ENCODE measurements at places on chromosomes 7 and 10.

DNA sequence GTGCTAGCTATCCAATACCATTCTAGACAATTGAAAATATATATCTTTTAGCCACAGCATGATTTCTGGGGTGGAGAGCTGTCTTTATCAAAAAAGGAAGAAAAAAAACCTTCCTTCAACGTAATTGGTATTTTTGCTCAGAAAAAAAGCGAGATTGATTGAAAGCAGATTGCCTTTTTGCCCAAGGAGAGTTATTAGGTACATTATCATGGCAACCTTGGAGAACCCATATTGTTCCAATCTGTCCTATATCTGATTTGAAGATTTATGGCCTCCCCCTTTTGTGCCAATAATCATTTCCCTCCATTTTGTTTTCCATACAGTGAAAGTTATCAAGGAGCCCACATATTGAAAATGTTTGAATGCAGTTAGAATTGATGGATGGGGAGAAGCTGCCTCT lies 544.5 kb downstream of the KCNMA1 start:
- DNase-seq: no peak

DNA sequence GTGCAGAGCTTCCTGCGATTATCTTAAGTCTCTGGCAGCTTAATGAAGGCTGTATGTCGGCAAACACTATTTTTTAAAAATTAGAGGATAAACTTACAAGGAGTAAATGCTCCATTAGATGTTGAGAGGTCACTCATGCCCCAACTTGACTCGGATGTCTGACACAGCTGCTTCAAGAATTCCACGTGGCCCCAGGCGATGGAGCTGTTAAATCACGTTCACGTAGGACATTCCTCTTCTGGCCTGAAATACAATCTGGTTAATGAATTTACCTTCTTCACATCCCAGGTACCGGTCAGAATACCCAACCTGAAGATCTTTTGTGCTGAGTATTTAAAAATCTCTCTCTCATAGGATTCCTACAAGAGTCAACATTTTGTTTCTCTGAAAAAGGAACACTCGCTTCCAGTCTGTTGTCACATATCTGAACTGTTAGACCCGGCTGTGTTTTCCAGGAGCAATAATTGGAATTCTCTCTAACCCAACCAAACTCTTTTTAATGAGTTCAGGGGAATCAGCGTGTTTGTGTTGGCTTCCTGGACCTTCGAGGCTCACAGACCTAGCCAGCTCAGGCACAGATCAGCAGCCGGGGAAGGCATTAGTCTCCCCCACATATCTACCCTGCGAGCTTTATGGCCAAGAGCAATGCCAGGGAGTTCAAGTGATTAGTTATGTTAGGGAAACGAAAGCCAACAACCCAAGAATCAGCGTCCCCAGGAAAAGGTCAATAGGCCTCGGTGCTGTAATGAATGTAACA lies 284.9 kb downstream of the FGFR2 start:
- DNase-seq: no peak

- DNase-seq: no peak
Measured at GRCh38 chr10:95628786-95629185, 27.7 kb downstream of the ALDH18A1 start.

- DNase-seq: no peak
Measured at GRCh38 chr7:84336303-84336702, 141.7 kb upstream of the SEMA3A start.

DNA sequence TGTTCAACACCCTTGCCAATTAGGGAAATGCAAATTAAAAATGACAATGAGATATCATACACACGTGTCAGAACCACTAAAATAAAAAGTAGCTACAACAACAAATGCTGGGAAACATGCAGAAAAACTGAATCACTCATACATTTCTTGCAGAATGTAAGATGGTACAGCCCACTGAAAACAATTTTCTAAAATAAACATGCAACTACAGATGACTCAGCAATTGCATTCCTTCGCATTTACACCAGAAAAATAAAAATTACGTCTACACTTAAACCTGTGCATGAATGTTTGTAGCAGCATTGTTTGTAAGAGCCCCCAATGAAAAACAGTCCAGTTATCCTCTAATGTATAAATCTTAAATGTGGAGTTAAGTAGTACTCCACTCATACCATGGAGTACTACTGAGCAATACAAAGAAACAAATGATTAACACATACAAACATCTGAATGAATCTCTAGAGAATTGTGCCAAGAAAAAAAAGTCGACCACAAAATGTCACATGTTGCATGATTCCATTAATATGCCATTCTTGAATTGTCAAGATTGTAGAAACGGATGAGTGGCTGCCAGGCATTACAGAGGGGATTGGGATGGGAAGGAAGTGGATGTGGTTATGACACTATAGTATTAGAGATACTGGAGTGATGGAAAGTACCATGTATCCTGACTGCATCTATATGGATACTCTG lies 134.6 kb upstream of the NPSR1 start:
- no peak for DNase-seq

GRCh38 chr10:124000792-124001201 lies 92.6 kb downstream of the CHST15 start:
- no peak for DNase-seq

- DNase-seq: no peak
Measured at GRCh38 chr7:159136013-159136412, 8.7 kb downstream of the VIPR2 start.

DNA sequence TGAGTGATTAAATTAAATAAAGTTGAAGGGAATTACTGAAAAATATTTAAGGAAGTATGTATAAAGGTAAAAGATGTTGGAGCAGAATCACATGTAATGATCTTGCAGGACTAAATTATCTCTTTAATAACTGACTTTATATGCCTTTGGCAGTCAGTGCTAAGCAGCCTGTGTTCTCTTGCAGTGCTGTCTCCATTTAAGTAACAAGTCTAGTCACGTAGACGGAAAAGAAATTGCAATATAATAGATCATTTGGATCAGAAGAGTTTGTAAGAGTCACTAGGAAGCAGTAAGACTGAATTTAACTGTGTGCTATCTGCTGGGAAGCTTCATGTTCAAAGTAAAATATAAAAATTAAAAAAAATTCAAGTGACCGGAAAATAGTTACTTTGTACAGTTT lies 21.4 kb downstream of the BZW2 start:
- DNase-seq: no peak

Measured in hematopoietic multipotent progenitor cell treated with erythropoietin and hydrocortisone succinate and interleukin-3 and kit ligand, for 15 days (in vitro differentiated cells).